Retinal pigment epithelial cell (primary cell): ENCODE measurements at places on chromosomes 11 and 22.

DNA sequence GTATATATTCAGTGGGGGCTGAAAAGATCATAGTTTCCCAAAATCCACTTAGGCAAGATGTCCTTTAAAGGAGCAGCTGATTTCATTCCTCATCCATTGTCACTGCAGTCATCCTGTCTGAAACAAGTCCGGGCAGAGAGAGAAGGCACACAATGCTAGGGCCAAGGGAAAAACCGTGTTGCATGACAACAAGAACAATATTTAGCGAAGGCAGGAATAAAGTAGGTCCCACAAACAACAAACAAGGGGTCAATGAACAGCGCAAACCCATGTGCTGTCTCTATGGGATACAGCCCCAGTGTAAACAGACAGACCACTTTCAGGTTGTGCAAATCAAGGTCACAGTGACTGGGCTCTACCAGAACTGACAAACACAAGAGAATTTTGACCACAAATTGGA is 9.0 kb downstream of the PAMR1 start:
- no peak for DNase-seq

GRCh38 chr11:69172674-69173073 is 16.9 kb downstream of the SMIM38 start:
- no peak for DNase-seq

DNA sequence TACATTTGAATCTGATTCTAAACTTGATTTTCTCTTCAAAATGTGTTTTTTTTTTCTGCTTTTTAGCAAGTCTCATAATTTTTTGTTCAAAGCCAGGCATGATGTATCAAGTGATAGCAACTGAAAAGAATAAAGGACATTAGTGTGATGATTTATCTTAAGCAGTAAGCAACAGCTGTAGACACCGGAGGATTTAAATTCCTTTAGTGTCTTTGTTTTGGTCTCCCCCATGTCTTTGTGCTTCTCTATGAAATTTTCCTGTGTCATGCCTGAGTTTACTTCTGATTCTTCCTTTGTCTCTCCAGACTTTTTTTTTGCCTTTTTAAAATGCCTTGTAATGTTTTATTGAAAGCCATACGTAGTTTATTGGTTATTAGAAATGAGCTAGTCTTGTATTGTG is 934.2 kb upstream of the RAG2 start:
- no peak for DNase-seq

DNA sequence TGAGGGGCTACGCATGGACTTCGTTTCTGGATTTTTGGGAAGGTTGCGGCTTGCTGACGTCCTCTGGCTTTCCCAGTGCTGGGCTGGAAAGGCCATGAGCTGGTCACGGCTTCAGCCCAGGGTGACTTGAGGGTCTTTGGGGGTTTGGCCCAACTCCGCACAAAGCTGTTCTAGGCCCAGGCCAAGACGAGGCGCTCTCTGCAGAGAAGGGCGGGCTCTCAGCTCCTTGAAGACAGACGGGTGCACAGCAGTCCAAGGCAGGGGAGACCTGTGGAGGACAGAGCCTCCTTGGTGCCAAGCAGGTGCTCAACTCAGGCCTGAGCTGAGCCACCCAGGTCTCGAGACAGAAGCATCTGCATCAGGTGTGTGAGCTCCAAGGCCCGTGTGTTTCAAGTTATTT is 1003.7 kb downstream of the BRD1 start:
- no peak for DNase-seq

DNA sequence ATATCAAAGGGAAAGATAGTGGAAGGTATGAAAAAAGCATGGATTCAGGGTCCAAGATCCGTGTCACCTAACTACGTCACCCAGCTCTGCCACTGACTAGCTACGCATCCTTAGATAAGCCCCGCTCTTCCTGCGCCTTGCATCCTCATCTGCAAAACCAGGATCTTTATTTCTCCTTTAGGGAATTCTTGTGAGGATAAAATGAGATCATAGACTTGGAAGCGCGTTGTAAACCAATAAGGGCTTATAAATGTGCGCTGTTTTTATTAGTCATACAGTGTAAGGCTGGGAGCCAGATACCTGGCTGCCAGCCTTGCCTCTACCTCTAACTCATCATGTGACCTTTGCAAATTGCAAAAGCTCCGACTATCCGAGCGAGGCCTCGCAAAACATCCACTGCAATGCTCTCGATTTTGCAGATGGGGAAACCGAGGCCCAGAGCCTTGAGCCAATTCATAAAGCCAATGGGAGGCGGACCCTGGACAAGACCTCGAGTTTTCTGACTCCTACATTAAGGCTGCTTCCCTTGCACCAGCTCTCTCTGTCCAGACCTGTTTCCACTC is 753 bp downstream of the PRPF19 start:
- DNase-seq, result no peak

- DNase-seq, result no peak
Measured at GRCh38 chr11:70574725-70575347, 176.5 kb downstream of the CTTN start.

DNA sequence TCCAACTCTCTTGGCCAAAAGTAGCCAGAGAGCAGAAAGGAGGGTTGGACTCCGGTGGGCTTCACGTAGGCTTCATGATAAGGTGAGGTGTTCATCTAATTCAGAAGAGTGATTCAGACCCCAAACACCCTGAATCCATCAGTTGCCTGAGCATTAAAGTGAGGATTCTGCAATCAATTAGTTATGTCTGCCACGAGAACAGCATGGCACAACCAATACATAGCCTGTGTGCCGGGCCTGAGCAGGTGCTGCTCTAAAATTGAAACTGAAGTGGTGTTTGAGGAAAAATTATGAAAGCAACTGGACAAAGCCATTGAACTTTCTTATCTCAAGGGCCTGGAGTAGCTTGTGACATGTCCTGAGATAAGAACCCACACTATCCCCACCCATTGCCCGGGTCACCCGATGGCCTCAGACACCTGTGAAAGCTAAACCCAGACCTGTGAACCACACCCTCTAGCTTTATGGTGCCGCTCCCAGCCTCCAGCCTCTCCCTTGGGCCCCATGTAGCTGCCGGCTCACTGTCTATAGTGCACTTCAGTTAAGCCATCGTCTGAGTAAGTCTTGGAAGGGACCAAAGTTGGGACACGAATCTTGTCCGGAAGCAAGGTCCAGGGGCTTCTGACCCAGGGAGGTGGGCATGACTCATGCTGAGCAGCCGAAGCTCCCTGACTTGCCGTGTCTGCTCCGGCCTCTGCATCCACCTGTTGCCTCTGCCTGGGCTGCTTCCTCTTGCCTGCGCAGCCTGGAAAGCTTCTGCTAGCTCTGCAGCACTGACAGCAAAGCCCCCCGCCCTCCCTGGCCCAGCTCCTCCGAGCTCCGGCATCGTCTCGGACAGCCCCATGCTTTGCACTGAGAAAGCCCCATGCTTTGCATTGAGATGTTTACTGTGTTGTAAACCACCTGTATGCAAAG is 5.7 kb upstream of the MYEOV start:
- no peak for DNase-seq

DNA sequence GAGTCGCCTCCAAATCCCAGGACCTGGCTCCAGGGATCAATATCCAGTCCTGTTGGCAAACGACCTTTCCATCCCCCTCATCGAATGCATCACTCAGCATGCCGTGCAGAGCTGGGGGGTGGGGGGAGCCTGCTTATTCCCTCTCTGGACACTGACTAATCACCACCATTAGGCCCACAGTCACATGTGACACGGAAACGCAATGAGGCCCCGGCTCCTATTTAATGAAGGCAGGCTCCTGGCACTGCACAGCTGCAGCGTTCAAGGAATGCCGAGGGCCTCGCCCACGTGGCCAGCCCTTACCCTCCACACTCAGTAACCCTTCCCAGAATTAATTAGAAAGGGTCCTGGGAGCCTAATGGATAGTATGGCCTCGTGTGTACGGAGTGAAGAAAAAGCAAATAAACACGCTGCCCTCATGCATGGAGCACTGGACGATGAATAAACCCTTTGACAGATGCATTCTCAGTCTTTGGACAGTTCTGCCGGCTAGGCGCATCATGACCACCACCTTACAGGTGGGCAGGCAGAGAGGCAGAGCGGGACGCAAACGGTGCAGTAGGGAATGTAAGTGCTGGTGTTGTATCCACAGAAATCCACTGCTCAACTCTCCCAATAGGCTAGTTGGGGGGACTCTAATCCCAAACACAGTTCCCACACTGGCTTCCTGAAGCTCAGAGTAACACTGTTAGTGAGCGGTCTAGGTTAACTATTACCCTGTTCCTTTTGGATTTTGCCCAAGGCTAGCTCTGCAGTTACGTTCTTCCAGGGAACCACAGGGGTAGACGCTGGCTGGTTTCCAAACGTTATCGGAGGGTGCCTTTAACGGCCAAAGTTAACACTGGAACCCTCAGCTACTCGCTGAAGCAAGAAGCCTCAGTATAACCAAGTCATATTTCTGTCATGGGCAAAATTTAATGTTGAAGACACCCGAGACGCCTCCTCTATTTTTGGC is 490.1 kb downstream of the OPCML start:
- no peak for DNase-seq

GRCh38 chr11:88327061-88327460 is 10.5 kb downstream of the CTSC start:
- no peak for DNase-seq

- no peak for DNase-seq
Measured at GRCh38 chr22:21592422-21592821, 24.9 kb downstream of the UBE2L3 start.

DNA sequence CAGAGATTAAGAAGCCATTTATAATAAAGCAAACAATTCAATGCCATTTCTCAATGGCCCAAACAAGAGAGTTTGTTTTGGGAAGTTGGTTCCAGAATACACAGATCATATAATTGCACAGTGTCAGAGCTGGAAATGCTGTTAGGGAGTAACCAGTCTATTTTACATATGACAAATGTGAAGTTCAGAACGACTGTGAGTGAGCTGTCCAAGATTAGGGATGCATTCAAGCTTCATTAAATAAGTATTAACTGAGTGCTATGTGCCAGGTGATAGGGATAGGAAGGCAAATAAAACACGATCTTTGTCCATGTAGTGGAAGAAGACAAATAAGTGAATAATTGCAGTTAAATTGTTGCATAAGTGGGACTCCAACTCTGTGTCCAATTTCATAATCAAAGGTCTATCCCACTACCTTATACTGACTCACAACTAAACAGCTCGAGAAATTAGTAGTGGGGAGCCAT is 33.1 kb upstream of the PICALM start:
- DNase-seq, result no peak

DNA sequence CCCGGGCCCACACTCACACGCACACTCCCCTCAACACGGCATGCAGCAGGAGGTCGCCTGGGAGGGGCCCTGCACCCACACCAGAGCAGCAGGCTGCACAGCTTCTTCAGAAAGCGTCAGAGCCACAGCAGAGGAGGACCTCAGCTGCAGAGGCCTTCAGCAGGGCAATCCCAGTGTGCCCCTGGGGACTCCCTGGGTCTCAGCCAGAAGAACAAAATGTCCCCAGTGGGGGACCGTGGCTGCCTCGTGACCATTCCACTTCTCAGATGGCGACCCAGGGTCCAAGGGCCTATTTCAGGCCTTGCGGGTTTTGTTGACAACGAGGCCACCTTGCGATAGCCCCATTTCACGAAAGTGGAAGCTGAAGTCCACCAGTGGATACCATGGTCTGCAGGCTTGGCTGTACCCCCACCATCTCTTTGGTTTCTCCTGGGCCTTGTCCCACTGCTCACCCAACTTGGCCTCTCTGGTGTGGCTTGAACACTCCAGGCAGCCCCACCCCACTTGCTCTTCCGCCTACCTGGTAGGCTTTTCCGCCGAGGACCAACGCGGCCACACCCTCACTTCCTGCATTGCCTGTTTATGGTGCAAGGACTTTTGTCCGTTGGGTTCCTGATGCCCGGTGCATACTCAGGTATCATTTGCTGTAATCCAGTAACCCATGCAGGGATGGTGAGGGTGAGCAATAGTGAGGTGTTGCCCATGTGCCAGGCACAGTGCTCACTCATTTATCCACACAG is 38.1 kb downstream of the MB start:
- DNase-seq, result no peak

GRCh38 chr11:106271686-106272085 is 194.2 kb downstream of the AASDHPPT start:
- DNase-seq, result no peak

GRCh38 chr11:66143996-66144678 is 74.1 kb downstream of the PACS1 start:
- no peak for DNase-seq

DNA sequence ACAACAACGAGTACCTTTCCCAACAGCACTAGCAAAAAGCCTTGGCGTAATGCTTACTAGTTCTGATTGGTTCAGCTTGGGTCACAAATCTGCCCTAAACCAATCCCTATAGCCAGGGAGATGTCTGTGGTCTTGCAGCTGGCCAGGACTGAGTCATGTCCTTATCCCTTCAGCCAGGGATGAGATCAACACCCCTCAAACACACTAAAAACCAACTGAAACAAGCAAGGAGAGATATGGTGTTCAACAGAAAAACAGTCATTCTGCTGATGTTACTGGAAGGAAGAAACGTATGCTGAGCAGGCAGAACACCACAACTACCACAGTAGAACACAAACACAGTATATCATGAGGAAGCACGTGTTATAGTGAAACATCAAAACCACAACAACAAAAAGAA is 375.6 kb downstream of the LARGE1 start:
- no peak for DNase-seq

GRCh38 chr11:31910950-31911576 is 99.9 kb upstream of the PAX6 start:
- DNase-seq, result no peak

DNA sequence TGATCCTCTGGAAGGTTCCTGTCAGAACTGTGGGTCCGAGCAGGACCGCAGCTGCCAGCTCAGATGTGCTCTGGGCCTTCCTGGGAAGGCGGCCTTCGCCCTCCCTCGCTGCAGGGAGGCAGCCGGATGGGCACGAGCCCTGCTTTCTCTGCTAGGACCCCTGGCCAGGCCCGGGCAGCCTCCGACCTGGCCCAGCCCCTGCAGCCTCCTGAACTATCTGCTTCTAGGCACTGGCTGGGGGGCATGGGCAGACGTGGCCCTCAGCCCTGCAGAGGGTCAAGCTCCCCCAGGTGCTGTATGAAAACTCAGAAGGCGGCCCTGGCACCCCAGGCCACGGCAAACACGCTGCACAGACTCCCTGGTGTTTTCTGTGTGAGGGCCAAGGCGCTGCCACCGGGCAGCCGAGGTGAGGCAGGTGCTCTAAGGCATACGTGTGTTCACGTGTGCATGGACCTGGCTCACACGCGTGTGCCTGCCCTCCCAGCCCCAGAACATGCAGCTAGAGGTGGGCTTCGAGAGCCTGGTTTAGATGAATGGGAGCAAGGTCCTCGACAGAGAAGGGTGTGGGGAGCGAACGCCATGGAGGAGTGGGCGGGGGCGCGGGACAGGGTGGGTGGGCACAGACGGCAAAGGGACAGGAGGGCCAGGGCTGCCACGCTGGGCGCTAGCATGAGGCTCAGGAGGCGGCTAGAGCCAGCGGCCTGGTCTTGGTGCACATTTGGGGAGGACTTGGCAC is 4.3 kb downstream of the LRFN4 start:
- no peak for DNase-seq

DNA sequence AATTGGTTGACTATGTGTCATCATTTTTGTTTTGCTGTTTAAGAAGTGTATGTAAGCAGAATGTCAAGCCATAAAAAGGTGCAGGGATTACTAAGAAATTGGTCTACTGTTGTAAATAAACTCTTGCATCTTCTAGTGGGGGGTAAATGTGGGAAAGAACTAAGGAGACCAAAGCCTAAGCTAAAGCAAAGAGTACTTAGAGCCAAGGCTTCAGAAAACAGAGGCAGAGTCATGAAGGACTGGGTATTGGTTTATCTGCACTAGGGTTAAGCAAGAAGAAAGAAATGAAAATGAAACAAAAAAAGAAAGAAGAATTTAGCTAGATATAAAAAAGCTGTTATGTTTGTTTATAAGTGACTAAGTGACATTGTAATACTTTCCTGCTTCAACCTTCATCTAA is 628.1 kb downstream of the METTL15 start:
- DNase-seq, result no peak

- DNase-seq, result peak; percentile 15
Measured at GRCh38 chr11:38593649-38594048, 1995.6 kb upstream of the RAG2 start.
